ENCODE measurements at places on chromosomes 1 and 21.

DNA sequence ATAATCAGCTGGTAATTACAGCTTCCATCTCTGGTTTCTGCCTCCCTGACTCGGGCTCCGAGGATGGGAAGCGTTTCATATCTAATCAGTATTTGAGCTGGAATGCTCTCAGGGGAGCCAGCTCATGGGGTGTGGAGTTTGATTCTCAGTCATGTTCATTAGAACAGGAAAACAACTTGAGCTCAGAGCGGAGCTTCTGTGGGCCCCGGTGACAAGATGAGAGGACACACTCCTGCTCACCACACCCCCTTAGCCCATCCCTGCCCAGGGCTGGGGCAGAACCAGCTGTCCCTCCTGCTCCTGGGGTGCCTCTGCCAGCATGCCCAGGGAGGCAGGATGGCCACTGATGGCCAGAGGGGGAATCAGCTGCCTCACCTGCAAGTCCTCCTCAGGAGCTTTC lies 726.0 kb downstream of the PTPRU start:
- no peak for DNase-seq

DNA sequence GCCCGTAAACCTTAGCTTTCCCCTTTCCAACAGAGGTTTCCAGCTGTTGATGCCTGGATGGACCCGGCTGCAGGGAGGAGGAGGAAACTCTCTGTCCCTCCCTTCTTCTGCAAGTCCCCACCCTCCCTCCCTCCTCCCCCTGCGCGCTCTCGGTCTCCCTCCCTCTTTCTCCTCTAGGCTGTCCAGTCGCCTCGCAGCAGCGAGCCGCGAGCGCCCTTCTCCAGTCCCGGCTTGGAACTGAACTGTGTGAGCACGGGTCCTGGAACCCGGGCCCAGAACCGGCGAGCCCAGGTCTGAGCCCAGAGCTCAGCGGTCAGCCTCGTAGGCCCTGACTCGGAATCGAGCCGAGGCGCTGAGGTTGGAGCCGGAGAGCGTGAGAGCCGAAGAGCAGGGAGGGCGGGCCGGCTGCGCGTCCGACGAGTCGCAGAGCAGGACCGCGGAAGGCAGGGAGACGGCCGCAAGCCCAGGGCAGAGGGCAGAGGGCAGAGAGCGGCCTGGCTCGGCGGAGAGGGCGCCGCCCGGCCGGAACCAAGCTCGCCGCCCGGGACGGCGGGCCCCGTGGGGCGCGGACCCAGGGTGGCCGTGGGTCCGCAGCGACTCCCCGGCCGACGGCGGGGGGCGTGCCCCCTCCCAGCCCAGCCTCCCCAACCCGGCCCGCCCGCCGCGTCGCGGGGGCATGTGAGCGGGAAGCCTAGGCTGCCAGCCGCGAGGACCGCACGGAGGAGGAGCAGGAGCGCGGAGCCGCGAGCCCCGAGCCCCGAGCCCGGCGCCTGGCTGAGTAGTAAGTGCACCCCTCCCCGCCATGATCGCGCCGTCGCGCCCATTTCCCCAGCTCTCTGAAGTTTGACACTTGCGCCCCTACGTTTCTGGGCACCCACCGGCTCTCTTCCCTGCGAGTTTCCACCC lies at the start of gene SOX13:
TSS of gene SOX13 (plus strand) at position 185 of the 906 bp plus-strand sequence. CDS start 39,801 bp downstream, outside the sequence.
- no peak for DNase-seq

GRCh38 chr1:42783092-42783491 lies 1.7 kb upstream of the TMEM269 start:
- no peak for DNase-seq

GRCh38 chr1:52102336-52103013 lies 39.4 kb upstream of the ZFYVE9 start:
- no peak for DNase-seq

Measured in activated T-helper 1 cell treated with anti-CD3 and anti-CD28 coated beads, Interleukin-2, amount 50 U/mL, for 16 hours (primary cell).